ENCODE measurements at places on chromosomes 1 and 21. TPM values are rescaled to one million over a fixed set of nuclear protein-coding genes. Genes with fewer than 3 reads are reported as not detected.

GRCh38 chr1:8914466-8914865, 31.2 kb upstream of the CA6 start:
- no peak for DNase-seq

- DNase-seq, result peak; percentile 23
These were observed 775 bp upstream of the TMEM63A start for GRCh38 chr1:225882694-225883615.

Gene TRIM63
- not detected for total RNA-seq

DNA sequence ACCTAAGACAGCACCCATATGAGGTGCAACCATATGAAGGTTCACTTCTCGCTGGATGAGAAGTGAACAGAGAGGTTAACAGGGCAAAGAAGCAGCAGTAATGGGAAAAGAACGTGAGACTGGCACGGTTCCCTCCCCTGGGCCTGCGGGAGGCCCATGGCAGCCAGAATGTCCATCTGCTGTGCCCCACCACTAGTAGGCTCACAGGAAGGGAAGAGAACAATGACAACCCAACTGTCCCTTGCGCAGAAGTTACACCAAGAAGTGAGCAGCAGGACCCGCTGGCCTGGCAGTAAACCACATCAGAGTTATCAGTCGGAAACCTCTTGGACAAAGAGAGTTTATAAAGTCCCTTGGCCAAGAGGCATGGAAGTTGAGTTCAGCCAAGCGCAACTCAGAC, 11.3 kb downstream of the HIVEP3 start:
- DNase-seq, result no peak

Gene UMODL1
- total RNA-seq, result not detected

DNA sequence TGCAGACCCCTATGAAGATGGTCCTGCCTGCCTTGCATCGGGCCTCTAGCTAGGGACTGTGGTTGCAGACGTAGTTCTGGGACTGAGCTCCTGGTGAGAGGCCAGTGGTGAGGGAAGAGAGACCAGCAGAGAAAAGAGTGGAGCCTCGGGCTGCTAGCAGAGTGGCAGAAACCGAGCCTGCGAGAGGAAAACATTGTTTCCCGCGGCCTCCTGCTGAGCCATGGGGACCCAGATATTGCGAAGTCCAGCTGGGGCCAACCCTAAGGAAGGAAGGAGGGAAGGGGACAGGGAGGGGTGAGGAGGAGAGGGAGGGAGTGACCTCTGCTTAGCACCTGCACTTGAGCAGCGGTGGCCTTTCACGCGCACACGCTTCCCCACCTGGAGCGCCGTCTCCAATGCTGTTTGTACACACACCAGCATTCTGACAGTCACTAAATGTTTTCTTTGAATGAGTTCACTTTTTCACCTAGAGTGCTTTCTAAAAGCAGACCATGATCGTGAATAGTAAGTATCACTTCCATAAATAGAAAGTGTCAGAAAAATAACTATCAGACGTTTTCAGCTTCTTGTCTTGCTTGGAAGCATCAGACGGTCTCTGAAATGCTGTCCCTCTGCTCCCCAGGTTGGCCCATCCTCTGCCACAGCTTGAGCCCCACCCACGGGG, 2.5 kb upstream of the FNDC10 start:
- DNase-seq, result no peak

DNA sequence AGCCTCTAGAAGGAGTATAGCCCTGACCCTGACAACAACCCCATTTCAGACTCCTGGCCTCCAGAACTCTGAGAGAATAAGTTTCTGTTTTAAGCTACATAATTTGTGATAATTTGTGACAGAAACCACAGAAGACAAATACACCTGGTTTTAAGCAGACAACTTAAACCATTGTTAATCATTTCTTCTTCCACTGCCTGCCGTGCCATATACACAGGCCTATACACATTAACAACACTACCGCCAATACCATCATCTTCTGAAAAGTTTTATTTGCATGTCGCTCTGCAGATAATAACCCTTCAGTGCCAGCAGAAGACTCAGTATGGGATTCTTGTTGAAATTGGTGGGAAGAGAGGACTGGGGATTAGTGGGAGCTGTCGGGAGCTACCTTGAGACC, 39.9 kb upstream of the KRTAP19-8 start:
- DNase-seq, result no peak

DNA sequence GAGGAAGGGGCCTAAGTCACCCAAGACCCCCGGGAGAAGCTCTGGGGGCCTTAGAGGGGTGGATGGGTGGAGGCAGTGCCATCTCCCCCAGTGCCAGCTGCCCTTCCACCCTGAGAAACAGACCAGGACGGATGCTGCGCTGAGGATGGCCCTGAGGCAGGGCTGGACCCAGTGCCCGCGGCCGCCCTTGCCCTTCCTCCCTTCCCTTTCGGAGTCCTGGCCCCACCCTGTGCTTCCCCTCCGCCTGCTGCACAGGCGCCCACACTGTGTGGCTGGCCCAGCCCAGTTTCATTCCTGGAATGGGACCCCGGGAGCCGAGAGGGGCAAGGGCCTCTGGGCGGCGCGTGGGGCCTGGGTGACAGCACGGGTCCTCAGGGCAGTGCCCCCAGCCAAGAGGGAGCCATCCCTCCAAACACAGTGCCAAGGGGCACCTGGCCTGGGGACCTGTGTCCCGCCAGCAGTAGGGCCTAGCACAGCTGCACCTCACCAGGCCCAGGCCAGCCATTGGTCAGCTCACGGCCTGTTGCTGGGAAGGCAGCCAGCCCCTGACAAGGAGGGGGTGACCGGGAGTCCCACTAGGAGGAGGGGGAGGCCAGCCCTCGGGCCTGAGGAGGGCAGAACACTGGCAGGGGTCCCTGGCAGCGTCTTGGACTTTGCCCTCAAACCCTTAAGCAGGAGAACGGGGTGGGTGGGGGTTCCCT, 13.4 kb upstream of the SKI start:
- no peak for DNase-seq

- no peak for DNase-seq
These were observed 39.1 kb upstream of the PTPRC start for GRCh38 chr1:198599749-198600148.

DNA sequence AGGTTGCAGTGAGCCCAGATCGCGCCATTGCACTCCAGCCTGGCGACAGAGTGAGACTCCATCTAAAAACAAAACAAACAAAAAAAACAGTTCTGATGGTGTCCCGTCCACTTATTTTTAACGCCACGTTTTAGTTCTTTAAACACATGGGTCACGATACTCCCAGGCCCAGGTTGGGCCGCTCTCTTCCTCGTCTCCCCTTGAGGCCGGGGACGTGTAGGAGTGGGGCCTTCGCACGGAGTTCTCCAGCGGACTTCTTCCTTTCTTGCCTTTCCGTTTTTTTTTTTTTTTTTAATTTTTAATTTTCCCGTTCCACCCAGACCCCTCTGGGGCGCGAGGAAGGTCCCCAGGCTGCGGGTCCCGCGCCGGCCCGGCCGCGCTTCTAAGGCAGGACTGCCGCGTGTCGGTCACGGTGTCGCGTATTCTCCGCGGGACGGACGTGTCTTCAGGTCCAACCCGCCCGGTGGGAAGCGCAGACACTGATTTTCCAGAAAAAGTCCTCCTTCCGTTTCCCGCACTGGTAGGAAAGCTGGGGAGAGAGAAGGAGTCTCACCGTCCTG, 47.5 kb upstream of the SLC19A1 start:
- DNase-seq, result no peak

DNA sequence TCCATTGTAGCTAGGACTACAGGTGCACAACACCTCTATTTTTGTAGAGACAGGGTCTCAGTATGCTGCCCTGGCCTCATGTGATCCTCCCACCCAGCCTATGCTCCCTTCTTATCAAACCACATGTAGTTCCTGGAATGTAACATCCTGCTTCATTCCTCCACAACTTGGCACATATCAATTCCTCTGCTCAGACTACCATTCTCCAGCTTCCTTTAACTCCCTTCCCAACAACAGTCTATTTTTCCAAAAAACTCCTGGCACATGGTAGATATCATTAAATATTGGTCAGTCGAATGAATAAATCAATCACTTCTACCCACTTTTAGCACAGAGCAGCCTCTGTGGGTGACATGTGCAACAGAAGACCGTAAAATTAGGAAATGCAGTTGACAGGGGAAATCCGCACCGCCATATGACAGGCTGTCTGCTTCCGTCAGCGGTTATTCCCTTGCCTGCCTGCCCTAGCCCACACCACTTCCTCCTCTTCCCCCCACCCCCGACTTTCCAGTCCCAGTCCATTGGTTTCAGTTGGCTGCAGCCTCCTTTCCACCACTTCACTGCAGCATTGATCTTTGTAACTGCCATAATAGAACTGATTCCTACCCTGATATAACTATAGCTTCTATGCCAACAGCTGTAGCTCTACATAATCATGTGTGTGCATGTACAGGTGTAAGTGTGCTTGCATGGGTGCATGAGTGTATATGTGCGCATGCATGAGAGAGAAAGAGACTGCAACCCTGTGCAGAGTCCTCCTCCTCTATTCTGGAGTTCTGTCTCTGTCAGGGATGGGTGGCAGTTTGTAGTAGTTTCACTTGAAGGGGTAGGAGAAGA, 6.8 kb upstream of the AKR1A1 start:
- DNase-seq, result no peak

Gene ZNF326
- 10.0 TPM for total RNA-seq

DNA sequence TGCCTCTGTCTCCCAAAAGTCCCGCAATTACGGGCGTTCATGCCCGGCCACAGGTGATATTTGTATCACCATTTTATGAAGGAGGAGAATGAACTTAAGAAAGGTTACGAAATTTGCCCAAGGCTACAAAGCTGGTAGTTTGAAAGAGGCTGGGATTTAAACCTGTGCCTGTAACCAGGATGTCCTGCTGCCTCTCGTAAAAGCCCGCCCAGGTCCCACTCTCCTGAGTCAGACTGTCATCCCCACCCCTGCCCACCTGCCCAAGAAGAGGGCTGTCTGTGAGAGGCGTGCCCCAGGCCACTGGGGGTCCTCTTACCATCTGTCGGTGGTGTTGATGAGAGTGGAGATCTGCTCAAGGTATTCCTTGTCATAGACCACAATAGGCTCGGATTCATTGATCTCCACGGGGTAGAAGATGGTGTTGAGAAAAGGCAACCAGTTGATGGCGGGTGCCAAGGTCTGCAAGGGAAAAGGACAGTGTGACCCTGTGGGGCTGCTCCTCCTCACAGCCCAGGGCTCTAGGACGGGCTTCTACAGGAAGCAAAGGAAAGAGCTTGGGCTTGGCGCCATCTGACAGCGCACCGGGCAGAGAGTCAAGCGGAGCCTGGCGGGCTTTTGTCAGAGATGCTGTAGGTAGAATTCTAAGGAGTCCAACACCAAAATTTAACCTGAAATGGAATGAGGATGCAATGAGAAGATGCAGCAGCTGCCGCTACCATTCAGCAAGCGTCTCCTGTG, 43.2 kb downstream of the ECE1 start:
- no peak for DNase-seq

Gene ASPM
- total RNA-seq, result 27.8 TPM

GRCh38 chr1:3454811-3455618, 550 bp downstream of the ARHGEF16 start:
- no peak for DNase-seq

Gene TNFRSF18
- not detected for total RNA-seq

DNA sequence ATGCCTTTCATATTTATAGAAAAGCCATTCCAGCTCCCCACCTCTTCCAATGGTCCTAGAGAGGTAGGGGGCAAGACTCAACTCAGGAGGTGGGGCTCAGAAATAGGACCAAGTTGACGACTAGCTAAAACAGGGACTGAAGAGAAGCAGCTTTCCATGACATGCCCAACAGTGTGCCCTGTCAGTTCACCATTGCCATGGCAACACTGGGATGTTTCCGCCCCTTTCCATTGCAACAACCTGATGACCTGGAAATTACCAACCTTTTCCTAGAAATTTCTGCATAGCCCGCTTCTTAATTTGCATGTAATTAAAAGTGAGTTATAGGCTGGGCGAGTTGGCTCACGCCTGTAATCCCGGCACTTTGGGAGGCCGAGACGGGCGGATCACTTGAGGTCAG, 22.4 kb upstream of the INTS3 start:
- DNase-seq, result no peak

Gene DPT
- not detected for total RNA-seq

DNA sequence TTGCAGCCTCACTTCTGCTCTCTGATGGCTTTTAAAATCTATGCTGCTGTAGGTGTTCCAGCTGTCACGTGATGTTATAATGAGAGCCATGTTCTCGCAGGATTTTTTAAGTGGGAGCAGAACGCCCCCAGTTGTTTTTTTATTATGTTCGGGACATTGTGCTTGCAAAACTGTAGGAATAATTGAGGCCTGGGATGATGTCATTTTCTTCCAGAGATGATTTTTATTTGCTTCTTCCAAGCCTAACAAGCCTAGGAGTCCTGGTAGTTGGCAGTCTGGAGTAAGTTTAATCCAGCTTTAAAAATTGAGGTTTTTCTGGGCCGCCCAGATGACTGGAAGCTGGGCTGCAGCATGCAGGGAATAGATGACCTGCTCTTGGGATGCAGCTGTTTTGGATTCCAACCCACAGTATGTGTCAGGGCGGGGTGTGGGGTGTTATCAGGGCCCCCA, 34.6 kb upstream of the CHIT1 start:
- DNase-seq, result no peak

- no peak for DNase-seq
These were observed 63.3 kb downstream of the UCK2 start for GRCh38 chr1:165890684-165891083.

DNA sequence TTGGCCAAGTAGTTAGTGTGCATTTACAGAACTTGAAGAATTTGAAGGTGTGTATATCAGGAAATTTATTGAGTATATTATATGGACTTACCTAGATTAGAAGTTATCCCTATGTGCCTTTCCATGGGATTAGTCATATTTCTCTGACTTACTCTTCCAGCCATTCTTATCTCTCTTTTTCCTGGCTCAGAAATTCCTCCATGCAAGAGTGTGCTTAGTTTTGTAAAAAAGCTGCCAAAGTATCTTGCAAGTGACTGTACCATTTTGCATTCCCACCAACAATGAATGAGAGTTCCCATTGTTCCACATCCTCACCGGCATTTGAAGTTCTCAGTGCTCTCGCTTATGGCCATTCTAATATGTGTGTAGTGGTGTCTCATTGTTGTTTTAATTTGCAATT, 82.2 kb upstream of the GUCA2B start:
- no peak for DNase-seq

Gene CD101
- total RNA-seq, result not detected

Gene CELA3A
- total RNA-seq, result not detected

Gene OVAAL
- not detected for total RNA-seq

DNA sequence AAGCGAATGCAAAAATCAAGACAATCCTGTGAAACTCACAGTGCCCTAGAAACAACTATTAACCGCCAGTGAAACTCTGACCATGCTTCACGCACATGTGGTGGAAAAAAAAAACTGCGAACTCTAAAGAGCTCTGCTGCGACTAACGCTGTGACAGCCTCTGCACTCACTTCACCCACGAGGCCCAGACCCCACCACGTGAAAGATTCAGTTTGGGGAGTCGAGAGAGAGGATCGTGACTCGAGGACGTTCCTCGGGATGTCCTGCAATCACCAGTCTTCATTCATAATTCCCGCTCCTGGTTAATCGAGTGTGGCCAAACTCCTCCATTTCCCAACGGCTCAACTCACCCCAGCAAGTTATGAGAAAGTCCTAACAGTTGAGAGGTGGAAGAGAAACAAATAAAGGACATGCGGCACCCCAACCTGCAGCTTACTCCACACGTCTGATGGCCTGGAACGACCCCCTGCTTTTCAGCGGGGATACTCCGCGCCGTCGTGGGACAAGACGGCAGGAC, 1.1 kb downstream of the SERBP1 start:
- no peak for DNase-seq

Measured in IMR-90 (cell line).